Renal cortical epithelial cell (primary cell): ENCODE measurements at places on chromosomes 6 and 20. TPM values are rescaled to one million over a fixed set of nuclear protein-coding genes. Genes with fewer than 3 reads are reported as not detected.

CLDN20 gene
- total RNA-seq = not detected in 2 replicates

MAD2L1BP gene
- total RNA-seq = 49.7 and 91.3 TPM in 2 replicates

SRSF12 gene
- total RNA-seq = 4.0 and 5.7 TPM in 2 replicates

CST5 gene
- total RNA-seq = not detected in 2 replicates

DEF6 gene
- 0.99 and 2.6 TPM in 2 replicates for total RNA-seq

VSTM2L gene
- total RNA-seq = 8.0 and 12.7 TPM in 2 replicates

ASCC3 gene
- 102 and 112 TPM in 2 replicates for total RNA-seq

DNA sequence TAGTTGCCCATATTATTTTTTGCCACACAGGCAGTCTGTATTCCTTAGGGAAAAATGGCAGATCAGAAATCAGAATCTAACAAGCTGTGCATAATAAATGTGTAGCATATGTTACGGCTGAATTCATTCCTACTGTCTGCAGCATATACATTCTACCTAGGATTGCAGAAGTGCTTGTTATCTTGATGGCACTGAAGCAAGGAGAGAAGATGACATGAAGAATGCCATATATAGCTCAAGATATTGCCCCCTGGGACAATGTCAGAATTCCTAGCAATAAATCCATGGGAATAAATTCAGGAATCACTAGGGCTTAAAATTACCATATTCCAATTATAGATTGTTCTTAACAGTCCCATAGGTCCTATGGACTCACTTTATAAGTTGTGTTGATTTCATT, 293.0 kb upstream of the CNR1 start:
- DNase-seq = no peak

GRCh38 chr6:11103065-11103464, 8.5 kb downstream of the ERVFRD-1 start:
- DNase-seq = no peak

DNA sequence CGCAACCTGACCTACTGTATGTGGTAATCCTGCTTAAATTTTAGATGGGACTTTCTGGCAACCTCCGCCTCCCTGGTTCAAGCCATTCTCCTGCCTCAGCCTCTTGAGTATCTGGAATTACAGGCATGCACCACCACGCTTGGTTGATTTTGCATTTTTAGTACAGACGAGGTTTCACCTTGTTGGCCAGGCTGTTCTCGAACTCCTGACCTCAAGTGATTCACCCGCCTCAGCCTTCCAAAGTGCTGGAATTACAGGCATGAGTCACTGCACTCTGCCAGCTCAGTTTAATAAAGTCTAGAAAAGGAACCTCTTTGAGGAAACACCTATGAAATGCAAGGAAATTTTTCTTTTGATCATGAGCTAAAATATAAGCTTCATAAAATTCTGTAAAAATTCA, 9.0 kb upstream of the PLCB4 start:
- peak; percentile 91 for DNase-seq

DNA sequence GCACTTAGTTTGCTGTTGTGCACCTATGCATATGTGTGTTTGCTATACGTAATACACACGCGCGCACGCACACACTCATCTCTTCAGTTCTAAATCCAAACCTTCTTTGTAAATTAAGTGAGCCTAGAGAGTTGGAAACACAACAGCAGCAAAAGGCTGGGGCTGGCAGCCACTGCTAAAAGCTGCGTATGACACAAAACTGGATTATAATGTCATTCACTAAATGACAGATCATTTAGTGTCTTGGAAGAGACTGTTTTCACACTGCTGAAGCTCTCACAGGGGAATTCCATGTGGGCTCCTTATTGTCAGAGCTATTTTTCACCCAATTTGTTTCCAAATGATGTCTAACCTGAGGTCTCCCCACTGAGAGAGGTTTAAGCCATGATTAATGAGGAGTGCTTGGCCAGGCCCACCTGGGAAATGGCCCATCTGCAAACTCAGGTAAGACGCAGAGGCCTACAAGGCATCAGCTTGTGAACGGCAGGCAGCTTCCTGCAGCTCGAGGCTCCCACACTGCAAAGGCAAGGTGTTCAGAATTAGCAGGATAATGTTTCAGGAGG, 94.2 kb downstream of the OLIG3 start:
- no peak for DNase-seq

GRCh38 chr6:39035681-39036080, 12.9 kb upstream of the GLP1R start:
- no peak for DNase-seq

DNA sequence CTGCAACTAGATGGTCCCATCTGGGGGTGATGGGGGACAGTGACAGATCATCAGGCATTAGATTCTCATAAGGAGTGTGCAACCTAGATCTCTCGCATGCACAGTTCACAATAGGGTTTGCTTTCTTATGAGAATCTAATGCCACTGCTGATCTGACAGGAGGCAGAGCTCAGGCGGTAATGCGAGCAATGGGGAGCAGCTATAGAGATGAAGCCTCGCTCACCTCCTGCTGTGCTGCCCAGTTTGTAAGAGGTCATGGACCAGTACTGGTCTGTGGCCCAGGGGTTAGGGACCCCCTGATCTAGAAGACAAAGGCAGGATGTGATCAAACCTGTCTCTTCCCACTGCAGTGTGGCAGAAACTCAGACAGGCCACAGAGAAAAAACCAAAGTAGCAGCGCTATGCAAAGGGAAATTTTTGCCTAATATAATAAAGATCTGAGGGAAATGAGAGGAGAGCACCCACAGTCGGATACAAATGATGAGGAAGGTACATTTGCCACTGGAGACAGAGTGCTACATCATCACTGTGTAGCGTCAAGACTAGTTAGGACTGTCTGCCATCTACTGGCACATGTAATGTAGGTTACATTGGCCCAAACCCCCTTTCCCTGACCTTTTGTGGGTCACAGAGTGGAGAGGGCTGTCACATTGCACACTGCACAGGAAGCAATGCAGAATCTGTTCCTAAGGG, 4.1 kb upstream of the LY86 start:
- DNase-seq = no peak

DNA sequence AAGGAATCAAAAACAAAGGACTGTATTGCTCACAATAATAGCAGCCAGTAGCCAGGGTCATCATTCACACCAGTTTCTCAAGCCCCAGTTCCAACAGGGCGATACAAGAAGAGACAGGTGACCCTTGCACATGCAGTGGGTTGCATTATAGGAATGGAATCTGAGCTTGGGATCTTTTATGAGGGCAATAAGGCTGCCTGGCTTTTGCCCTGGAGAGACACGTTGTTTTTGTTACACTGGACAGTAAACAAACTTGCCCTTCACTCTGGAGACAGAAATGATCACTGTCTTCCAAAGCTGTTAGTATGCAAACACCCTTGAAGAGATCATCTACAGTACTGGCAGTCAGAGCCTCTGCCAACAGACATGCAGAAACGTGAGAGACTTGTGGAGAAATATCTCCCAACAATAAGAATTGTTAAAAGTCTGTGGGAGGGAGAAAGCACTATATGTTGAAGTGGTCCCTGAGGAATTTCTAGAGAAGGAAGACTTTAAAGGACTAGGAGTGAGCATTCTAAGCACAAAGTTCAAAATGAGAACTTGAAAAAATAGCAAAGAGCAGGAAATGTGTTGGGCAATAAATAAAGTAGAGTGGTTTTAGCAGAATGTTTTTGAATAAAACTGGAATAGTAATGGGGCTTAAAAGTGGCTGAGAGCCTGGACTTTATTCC, 6.2 kb upstream of the COL12A1 start:
- no peak for DNase-seq

GRCh38 chr6:89481695-89482094, 48.7 kb downstream of the ANKRD6 start:
- no peak for DNase-seq

- DNase-seq = no peak
Observed at GRCh38 chr6:83601119-83601518, 88.8 kb downstream of the PRSS35 start.

DNA sequence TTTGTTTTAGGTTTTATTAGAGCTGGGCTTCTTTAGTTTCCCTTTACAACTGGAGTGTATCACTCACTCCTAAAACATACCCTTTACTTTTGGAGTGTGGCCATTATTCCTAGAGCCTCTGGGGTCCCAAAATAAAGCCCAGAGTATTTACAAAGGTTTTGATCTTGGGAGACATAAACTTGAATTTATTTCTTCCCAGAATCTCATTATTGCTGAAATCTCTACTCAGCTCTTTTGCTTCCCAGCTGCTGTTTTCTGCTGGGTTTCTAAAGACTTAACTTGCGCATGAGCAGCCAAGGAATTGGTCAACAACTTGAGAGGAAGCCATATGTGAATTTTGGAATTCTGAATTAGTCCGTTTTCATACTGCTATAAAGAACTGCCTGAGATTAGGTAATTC, 94.5 kb upstream of the NRSN1 start:
- DNase-seq = no peak

DNA sequence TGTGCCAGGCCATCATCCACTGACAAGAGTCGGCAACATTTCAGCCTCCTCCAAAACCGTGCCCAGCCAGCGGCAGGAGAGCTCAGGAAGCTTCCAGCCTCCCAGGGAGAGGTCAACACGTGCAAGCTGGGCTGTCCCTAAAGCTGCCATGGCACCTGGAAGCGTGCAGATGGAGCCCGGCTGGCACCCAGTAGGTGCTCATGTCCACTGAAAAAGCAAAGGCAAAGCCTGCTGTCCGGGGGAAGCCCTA, 14.4 kb upstream of the TLDC2 start:
- DNase-seq = no peak

GRCh38 chr20:19780261-19780660, 22.2 kb downstream of the RIN2 start:
- DNase-seq = no peak

DNA sequence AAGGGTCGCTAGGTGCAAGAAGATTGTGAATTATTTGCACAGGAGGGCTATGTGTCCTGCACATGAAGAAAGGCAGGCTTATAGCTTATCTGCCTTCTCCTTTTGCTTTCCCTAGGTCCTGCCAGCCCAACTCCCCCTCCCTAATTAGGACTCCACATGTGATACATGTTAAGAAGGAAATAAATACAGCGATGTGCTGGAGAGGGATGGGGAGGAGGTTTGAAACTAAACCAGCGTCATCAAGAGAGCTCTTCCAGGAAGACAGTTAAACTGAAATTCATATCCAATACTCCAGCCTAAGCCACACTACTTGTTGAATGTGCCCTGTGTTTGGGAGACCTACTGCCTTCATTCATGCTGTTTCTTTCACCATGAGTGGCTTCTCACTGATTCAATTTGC, 34.9 kb upstream of the UTRN start:
- DNase-seq = no peak

DNA sequence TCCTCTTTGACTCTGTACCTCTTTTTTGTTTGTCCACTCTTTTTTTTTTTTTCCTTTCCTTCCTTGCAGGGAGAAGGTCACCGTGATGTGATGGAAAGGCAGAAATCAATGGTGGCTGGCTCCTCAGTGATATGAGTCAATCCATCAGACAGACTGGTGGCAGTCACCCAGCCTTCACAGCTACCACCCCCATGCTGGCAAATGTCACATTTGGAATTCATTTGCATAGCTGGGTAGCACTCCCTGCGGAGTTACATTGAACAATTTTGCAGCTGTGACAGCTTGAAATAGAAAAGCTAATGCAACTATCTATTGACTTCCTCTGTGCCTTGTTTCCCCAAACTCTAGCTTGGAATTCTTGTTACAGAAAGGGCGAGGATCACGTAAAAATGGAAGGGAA, 668.4 kb downstream of the C6orf118 start:
- no peak for DNase-seq

- DNase-seq = peak; percentile 70
Observed at GRCh38 chr6:27168586-27169443, 78.7 kb upstream of the PRSS16 start.

DNA sequence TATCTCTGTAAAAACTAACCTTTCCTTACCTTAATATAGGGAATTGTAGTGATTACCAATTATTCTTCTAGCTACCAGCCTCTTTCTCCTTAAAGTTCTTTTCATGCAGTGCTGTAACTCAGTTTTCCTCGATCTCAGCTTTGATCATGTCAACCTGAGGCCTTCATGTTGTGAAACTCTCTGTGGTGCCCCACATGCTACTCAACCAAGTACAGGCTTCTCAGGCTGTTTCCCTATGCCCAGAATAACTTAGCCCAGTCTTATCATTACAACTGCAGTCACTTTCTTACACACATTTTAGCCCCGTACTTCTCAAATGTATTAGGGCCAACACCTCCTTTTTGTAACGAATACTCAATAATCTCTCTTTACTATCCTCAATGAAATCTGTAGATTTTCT, 90.1 kb upstream of the SUPT3H start:
- no peak for DNase-seq

DNA sequence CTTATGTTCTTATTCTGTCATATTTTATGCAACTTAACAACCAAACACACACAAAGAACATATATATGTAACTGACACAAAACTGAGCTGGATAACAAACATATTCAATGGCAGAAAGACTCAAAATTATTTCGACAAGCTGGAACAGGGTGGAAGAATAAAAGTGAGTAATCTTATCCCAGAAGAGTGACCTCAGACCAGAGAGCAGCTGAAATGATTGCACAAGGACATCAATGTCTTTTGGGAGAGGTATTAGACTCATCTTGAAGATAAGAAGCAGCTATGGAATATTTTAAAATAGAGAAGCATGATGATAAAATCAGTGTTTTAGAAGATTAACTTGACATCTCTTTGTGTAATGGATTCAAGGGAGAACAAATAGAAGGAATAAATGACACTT, 191.6 kb upstream of the PRDM1 start:
- DNase-seq = no peak

DNA sequence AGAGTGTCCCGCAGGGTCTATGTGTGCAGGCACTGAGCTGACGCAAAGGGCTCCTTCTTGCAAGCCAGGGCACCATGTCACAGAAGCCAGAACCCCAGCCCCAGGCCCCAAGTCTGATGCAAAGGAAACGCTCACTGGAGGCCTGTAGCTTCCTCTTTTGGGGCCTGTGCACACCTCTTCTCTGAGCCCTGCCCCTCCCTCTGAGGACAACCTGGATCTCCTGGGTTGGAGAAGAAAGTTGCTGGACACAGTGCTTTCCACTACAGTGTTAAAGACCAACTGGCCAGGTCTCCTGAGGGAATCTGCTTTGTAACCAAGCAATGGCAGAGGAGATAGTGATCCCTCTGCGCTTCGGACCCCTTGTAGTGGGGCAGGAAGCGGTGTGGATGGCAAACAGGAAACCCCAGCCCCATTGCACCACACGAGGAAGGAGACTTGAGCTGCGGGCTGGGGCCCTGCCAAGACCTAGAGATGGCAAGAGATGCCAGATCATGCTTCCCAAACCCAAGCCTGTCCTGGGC, 90.0 kb downstream of the PRND start:
- no peak for DNase-seq
